ENCODE measurements at places on chromosomes 12 and 14. TPM values are rescaled to one million over a fixed set of nuclear protein-coding genes. Genes with fewer than 3 reads are reported as not detected.
A peak's percentile ranks its signal among the peaks of the same experiment; 100 is the strongest.

DNA sequence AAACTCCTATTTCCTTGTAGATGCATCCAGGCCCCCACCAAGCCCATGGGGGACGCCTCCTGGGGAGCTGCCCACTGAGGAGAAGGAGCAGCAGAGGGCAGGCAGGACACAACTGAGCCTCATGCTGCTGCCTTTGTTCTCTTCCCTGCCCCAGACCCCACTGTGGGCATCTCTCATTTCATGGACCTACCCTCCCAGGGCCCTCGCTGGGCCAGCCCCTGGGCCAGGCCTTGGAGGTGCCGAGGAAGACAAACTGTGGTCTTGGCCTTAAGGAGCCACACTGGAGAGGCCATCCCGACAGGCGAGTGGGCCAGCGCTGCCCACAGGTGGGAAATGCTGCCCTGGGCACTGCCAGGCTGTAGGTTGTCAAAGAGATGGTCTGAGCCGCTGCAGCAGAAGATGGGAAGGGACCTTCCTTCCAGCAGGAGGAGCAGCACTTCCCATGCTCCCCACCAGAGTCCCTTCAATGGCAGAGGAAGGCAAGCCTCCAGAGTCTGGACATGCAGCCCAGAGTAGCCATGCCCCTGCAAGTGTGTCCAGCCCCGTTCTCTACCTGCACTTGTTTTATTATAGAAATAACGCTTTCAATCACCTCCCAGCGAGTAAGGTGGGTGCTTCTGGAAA, 147.4 kb downstream of the BCL11B start:
- no peak for DNase-seq

- no peak for DNase-seq
Observed at GRCh38 chr14:87990682-87991081, 2.3 kb downstream of the GALC start.

- no peak for DNase-seq
Observed at GRCh38 chr14:64758025-64758521, 53.8 kb downstream of the PLEKHG3 start.

DNA sequence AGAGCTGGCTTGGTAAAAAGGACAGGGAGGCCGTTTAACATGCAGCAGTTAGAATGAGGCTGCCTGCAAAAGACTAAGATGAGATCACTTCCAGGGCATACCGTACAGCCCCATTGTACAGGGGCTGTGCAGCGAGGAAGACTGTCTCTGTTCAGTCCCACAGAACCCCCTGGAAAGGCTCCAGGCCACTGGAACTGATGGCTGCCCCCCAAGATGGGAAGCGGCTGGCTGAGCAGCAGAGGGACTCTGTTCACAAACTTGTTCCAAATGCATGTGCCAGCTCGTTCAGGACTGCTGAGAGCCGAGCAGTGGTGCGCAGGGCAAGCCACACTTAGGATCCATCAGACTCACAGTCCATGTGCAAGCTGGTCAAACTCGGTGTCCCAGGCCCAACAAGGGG, 82.9 kb downstream of the CHGA start:
- DNase-seq, result no peak

DNA sequence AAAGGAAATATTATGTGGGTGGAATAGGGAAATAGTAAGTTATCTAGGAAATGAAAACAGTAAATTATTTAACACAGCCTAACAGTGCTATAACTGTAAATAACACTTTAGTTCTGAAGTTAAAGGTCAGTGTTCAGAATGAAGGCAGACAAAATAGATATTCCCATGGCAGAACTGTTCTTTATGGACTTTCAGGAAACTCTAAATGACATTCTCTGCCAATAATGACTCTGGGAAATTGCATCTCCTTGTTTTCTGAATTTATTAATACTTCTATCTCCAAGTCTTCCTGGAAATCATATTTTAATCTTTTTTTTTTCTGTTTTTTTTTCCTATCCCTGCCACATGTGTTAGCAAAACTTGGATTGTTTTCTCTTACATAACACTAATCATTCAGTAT, 101.4 kb downstream of the PDE3A start:
- no peak for DNase-seq

DNA sequence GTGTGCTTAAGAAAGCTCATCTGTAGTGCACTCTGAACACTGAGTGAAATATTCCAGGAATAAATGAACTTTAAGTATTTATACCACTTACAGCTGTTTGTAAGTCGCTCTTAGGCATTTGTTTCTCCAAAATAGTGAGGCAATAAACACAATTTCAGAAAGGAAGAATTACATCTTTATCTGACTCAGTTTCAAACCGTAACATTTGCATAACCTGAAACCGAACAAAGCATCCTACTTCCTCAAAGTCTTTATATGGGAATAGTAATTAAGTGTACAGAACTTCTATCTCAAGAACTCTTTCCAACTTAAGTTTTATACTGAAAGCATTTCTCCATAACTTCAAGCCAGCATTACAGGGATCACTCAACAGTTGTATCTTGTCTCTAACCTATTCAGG, 58.4 kb downstream of the SOX5 start:
- DNase-seq, result no peak

GRCh38 chr12:42186793-42187192, 42.1 kb upstream of the GXYLT1 start:
- no peak for DNase-seq

GRCh38 chr12:77685112-77685511, 145.6 kb upstream of the NAV3 start:
- DNase-seq, result peak; percentile 66

GRCh38 chr12:127539226-127539858, 727.6 kb upstream of the TMEM132C start:
- DNase-seq, result no peak

DNA sequence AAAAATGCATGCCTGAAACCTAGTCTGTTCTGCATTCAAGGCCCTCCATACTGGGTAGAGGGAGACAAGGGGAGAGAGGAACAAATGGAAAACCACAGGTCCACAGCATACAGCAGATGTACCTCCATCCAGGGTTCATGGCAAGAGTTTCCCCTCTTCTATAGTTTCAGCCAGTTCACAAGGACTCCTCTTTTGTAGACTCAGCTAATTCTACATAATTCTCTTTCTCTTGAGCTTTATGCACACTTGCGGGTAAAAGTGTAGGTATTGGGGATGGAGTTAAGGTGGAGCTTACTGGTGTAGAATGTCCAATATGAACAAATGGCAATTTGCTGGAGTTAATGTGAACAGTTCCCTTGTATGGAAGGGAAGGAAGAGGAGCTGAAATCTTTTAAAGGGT, 23.4 kb downstream of the G2E3 start:
- DNase-seq, result no peak

- DNase-seq, result peak; percentile 86
Observed at GRCh38 chr14:103546652-103547454, 15.6 kb downstream of the BAG5 start.

GRCh38 chr12:14986449-14986848, 13.6 kb downstream of the PDE6H start:
- DNase-seq, result no peak

GRCh38 chr12:96015672-96016071, 19.5 kb upstream of the HAL start:
- DNase-seq, result peak; percentile 49

DNA sequence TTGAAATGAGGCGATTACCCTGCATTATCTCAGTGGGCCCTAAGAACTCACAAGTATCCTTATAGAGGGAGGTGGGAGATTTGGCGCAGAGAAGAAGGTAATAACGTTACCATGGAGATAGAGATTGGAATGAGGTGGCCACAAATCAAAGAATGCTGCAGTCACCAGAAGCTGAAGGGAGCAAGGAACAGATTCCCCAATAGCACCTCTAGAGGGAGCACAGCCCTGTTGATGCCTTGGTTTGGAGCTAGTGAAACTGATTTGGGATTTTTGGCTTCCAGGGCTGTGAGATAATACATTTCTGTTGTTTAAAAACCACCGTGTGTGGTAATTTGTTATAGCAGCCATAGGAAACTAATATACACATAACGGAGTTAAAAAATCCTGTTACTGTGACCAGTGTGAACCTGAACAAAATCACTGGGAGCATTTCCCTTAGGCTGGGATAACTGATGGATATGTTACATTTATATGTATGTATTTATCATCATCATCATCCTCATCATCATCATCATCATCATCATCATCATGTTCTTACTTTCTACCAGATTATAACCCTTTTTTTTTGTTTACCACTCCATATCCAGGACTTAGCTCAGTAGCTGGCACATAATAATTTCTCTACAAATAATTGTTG, 100.3 kb downstream of the LIN7A start:
- peak; percentile 45 for DNase-seq

- DNase-seq, result no peak
Observed at GRCh38 chr14:69547701-69548348, 26.8 kb downstream of the CCDC177 start.

- peak; percentile 52 for DNase-seq
Observed at GRCh38 chr12:26028953-26029735, 70.7 kb downstream of the RASSF8 start.

DNA sequence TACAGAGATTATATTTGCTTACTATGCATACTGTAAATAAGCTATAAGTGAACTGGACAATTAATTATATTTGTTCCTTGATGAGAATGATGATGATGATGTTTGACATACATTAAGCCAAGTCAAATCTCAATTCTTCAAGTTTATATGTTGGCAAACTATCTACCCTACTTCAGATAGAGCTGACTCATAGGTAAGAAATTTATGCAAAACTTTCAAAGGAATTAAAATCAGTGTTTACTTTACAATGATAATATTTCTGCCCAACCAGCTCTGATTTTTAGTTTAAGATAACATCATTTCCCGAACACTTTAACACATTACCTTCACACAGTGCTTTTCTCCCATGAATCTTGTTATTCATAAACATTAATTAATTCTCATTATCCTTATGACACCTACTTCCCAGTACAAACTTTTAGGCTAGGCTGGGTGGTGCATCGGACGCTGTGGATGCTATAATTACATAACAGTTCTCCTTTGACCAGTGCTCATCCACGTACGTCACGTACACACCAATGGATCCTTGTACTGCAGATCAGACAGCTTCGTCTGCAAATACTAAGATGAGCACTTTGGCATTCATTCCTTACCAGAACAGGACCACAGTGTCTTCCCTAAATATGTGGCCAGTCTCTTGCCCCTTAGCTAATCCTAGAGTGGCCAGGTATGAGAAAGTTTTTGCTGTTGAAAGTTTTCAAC, 18.3 kb downstream of the BMP4 start:
- no peak for DNase-seq

- DNase-seq, result no peak
Observed at GRCh38 chr14:87863047-87863446, 129.9 kb downstream of the GALC start.

DNA sequence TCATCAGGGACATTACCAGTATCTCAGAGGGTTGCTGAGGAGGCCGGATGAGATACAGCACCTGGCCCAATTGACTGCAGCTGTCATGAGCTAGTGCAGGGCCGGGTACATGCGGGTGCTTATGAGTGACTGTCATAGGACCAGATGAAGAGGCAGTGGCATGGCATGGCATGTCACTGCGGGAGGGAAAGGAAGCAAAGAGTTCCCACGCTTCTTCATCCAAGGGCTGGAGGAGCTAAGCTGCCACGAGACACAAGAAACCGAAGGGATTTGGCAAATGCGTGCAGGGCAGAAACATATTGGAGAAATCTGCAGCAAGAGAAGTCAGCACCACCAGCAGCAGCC, 10.7 kb upstream of the GPX2 start:
- no peak for DNase-seq

DNA sequence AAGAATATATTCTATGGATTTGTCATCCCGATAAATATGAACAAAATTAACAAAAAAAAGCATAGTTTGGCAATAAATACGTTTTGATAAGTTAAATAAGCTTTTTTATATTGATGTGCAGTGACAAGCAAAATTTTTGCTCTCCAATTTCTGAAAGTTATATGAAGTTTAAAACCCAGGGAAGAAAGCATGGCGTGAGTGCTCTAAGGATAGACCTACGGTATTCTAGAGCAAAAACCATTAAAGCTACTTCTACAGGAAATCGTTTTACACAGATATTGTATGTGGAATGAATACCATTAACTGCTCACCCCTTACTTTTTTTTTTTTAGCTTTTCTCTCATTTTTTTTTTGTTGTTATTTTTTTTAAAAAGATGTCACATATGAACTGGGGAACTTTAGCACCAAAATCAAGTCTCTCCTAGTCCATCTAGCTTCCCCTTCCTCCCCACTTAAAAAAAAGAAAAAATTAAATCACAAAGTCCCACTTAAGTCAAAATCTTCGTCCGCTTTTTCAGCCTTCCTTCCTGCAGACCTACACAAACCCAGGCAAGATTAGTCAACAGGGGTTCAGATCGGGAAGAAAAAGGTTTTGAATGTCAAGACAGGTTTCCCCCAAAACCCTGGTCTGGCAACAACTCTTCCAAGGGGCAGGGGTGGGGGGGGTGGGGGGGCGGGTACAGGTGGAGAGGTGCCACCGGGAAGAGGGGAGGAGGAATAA, 4.4 kb downstream of the ZFP36L1 start:
- no peak for DNase-seq

GRCh38 chr14:59090572-59090971, 97.9 kb upstream of the DAAM1 start:
- no peak for DNase-seq

GRCh38 chr14:58597041-58597440, 40.7 kb upstream of the DACT1 start:
- no peak for DNase-seq

- DNase-seq, result no peak
Observed at GRCh38 chr14:30500222-30500621, 58.7 kb upstream of the G2E3 start.

GRCh38 chr14:97866195-97866594, 1069.0 kb downstream of the VRK1 start:
- DNase-seq, result no peak

- DNase-seq, result no peak
Observed at GRCh38 chr12:101749657-101750056, 10.4 kb upstream of the SYCP3 start.

DNA sequence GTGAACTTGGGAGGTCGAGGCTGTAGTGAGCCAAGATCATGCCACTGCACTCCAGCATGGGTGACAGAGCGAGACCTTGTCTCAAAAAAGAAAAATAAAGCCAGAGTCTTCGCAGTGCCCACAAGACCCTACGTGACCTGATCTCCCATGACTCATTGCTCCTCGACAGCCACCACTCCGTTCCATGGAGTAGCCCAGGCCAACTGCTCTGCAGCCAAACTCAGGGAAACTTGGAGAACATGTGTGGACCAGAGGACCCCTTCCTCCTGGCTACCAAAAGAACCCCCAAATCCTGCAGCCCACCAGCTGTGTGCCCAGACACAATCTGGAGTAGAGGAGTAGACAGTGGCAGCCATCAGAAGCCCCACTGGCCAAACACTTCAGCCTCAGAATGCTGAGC, 32.1 kb upstream of the PPP2R5C start:
- no peak for DNase-seq

GRCh38 chr12:31005944-31006361, 67.7 kb upstream of the DDX11 start:
- peak; percentile 23 for DNase-seq

- DNase-seq, result no peak
Observed at GRCh38 chr12:101485021-101485420, 9.9 kb downstream of the SPIC start.

Gene GPD1
- total RNA-seq, result 1.0 TPM

Gene PTPRO
- total RNA-seq, result 0.24 TPM

Gene RERGL
- 9.2 TPM for total RNA-seq

Gene PKP2
- 61.1 TPM for total RNA-seq

Gene STAT6
- total RNA-seq, result 243 TPM

Gene PTHLH
- total RNA-seq, result 1.3 TPM

Gene LRRIQ1
- 2.1 TPM for total RNA-seq

Gene PZP
- total RNA-seq, result not detected

Gene APOLD1
- 5.3 TPM for total RNA-seq

Gene CMA1
- not detected for total RNA-seq

Gene OR11H7
- total RNA-seq, result not detected

Gene GAPDH
- total RNA-seq, result 2,412 TPM

Gene BDKRB1
- not detected for total RNA-seq

Gene RERG
- 6.0 TPM for total RNA-seq

Gene PPP1R36
- total RNA-seq, result 0.40 TPM

Gene KCNH3
- total RNA-seq, result 2.8 TPM

Gene RND1
- 7.4 TPM for total RNA-seq

Measured in Calu3 (cell line).